NCI-H524 (cell line): ENCODE measurements at places on chromosomes 2 and 18.
A peak's percentile ranks its signal among the peaks of the same experiment; 100 is the strongest.

GRCh38 chr2:43107679-43108078 is 118.7 kb downstream of the ZFP36L2 start:
- no peak for DNase-seq

DNA sequence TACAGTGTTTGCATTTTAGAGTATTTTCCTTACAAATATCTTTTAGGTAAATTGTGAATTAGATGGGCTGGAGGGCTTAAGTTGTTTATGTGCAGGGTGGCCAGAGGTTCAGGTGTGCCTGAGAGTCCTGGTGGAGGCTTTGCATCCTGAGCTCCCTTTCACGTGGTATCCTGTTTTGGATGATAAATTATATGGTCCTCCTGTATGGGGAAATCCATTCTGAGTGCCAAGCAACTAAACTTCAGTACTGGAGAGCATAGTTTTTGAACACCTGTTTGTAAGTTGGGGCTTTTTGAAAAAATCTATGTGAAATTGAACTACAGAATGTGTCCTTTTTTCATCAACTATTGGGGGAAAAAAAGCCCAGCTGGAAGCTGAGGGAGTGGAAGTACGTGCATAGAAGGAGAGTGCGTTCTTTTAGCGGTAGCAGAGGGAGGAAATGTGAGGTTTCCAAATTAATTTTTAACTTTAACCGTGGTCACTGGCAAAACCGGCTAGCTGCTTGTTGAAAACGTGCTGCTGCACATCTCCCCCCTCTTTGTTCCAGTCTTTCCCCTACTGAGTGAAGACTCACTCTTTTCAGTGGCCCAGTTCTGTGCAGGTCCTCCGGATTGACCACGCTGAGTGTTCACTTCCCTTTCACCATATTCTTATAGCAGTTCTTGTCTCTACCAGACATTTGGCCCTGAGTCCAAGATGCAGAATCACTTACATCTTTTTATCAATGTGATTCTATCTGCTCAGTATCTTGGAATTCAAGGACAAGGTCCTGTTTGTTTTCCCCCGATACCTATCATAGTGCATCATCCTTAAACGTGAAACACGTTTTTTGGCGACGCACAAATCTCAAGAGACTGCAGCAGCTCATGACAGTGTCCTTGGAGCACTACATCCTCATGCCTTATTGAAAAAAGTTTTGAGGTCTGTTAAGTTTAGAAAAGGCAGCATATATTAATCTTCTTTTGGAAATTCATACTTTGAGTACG is 15.3 kb downstream of the CNOT11 start:
- DNase-seq = no peak

DNA sequence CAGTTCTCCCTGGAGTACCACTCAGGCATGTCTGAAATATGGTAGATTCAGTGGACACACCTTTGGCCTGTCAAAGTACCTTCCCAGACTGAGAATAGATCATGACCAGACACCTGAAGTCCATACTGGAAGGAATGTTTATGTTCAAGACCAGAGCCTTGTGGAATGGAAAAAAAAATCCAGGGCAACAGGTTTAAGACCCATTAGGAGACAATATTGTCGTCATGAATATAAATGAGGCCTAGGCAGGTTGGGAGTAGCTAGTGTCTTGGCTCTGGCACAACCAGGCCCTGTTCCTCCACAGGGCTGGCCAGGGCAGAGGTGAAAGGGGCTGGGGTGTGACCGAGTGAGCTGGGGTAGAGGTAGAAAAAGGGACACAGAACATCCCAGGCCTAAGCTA is 13.2 kb upstream of the ATRAID start:
- no peak for DNase-seq

DNA sequence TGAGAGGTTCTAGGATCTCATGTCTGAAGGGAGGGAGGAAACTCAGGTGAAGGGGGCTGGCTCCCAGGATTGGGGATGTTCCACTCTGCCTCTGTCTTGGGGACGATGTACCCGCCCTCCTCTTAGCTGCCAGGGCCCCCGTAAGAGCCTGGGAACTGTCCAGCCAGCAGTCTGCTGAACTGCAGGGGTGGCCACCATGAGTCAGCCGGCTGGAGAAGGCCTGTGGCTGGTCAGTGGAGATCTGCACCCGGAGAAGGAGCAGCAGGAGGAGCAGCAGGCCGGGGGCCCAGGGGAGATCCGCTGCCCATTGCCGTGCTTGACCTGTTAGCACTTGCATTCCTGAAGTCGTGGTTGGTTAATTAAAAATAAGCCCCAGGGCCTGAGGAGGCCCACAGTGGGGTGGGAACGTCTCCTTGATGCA is 180.3 kb downstream of the TFCP2L1 start:
- DNase-seq = no peak

DNA sequence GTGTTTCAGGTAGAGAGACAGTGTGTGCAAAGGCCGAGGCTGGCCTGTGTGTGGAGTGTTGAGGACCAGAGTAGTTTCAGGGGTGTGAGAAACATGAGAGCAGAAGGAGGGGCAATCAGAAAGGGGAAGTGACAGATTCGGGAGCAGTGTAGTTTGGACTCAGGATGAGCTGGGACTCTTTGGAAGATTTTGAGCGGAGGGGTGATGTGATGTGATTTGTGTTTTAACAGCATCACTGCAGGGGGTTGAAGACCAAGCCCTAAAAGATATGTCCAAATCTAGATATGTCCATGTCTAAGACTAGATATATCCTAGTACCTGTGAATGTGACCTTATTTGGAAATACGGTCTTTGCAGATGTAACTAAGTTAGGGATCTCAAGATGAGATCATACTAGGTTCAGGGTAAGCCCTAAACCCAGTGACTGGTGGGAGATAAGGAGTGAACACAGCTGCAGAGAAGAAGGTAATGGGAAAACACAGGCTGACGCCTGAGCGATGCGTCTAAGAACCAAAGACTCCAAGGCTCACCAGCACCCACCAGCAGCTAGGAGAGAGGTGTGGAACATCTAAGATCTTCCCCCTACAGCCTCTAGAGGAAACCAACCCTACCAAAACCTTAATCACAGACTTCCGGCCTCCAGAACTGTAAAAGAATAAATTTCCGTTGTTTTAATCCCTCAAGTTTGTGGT is 38.5 kb upstream of the MYO3B start:
- DNase-seq = no peak

- DNase-seq = peak; percentile 34
These were observed 37.6 kb downstream of the CDH7 start for GRCh38 chr18:65788373-65788772.

GRCh38 chr18:248053-248452 is 19.8 kb downstream of the THOC1 start:
- no peak for DNase-seq

DNA sequence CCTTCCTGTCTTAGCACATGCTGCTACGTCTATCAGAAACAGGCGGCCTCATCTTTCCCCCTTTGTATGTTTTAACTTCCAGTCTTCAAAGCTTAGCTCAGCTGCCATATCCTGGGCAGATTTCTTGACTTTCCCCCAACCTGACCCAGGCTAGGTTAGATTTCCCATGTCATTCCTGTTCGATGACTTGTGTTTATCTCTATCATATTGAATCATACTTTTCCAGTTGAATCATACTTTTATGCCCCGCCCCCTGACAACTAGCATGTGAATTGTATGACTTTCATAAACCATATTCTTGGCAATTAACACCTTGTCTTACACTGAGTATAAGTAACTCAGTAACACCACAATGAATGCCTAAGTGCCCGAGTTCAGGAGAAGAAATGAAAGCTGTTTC is 128.3 kb downstream of the CYRIA start:
- DNase-seq = no peak

DNA sequence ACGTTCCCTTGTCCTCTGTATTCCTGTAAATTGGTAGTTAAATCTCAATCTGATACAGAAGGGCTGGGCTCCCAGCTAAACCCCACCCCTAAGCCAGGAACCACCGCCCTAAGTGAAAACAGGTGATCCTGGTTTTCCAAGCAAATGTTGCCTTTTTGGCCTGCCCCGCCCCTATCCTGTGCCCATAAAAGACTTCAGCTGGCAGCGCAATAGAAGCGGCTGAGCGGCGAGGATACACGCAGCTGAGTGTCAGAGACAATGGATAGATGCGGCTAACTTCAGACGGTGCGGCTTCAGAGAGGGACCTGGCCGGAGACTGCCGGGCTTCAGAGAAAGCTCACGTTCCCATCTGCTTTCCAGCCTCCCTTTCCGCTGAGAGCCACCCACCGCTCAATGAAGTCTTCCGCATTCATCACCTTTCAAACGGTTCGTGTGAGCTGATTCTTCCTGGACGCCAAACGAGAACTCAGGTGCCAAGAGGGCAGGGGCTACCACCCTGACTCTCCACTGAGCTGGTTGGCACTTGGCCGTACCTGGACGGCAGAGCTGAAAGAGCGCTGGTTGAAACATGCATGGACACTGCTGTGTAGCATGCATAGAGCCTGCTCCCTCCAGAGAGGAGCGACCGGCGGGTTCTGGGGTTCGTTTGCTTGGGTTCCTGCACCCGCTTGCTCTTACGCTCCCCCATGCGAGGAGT is 49.5 kb upstream of the POLE4 start:
- no peak for DNase-seq

DNA sequence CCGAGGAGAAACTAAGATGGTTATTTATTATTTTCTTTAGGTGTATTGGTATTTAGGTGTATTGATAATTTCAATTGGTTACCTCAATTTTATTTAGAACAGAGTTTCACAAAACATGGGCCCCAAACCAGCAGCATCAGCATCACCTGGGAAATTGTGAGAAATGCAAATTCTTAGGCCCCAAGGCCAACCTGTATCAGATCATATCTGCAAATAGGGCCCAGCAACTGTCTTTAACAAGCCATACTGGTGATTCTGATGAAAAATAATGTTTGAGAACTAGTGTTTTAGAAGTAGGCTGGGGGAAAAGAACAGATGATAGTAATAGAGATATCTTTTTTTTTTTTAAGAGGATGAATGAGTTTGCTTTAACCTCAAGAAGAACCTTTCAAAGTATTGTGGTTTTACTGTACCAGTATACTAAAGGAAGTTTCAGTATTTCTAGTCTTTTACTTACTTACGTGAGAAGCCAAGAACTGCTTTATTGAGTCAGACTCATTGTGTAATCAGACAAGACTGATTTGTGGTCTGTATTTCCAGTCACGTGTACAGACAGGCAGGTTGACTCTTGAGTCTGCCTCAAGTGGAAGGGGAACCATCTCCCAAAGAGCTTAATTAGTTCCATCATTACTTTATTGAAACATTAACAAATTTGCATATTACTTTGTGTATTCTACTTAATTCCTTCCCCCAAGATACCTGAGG is 60.4 kb upstream of the GAREM1 start:
- peak; percentile 12 for DNase-seq
